Right atrium auricular region (tissue), 2 donors: ENCODE measurements at places on chromosomes 4 and X. TPM values are rescaled to one million over a fixed set of nuclear protein-coding genes. Genes with fewer than 3 reads are reported as not detected.

The MBNL3 gene
- 140 TPM for total RNA-seq

The USP11 gene
- total RNA-seq = 63.6 TPM

The CNOT6L gene
- 11.4 TPM for total RNA-seq

The SH3TC1 gene
- total RNA-seq = 8.9 TPM

The PKD2 gene
- 21.5 TPM for total RNA-seq

The CCKAR gene
- total RNA-seq = not detected

The MAGEA6 gene
- total RNA-seq = not detected

The ABCD1 gene
- 15.2 TPM for total RNA-seq

The CXorf49 gene
- total RNA-seq = not detected

The BST1 gene
- total RNA-seq = 10.2 TPM

The SPINK2 gene
- total RNA-seq = 0.93 TPM

The FHDC1 gene
- total RNA-seq = 0.90 TPM

GRCh38 chr4:62279689-62280088 is 1079.6 kb downstream of the ADGRL3 start:
- no peaks in the 10 kb centered on the region for H3K27me3 ChIP-seq
- no peak overlapping the region for H3K27ac ChIP-seq
- DNase-seq = no peak
- H3K36me3 ChIP-seq = no peaks in the 10 kb centered on the region

- H3K27ac ChIP-seq = no peak overlapping the region
- no peaks in the 10 kb centered on the region for H3K4me1 ChIP-seq
- no peaks in the 10 kb centered on the region for H3K27me3 ChIP-seq
- no peaks in the 10 kb centered on the region for H3K36me3 ChIP-seq
Observed at GRCh38 chr4:80172203-80172602, 25.1 kb upstream of the PRDM8 start.

GRCh38 chr4:104263100-104263499 is 231.6 kb downstream of the CXXC4 start:
- no peaks in the 10 kb centered on the region for H3K36me3 ChIP-seq
- no peak overlapping the region for H3K4me3 ChIP-seq
- H3K27ac ChIP-seq = no peak overlapping the region
- H3K27me3 ChIP-seq = no peaks in the 10 kb centered on the region
- H3K4me1 ChIP-seq = no peaks in the 10 kb centered on the region

DNA sequence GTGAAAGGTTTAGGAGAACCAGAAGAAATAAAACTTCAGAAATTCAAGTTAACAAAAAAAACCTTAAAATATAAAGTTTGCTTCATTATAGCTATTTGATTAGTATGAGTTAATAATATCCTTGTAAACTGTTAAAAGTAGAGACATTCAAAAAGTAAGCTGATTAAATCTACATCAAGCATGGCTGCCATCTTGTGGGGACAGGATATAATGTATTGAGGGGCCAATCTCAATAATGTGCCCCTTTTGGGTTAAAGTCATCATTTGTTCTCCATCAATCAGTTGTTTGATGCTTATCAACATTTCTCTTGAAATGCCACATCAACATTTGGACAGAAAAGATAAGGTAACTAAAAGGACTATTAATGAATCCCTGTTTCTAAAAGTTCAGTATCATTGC is 4.6 kb upstream of the GRID2 start:
- H3K27ac ChIP-seq = no peak overlapping the region
- peaks cover 3% of the 10 kb centered on the region for H3K27me3 ChIP-seq
- H3K4me3 ChIP-seq = no peak overlapping the region
- no peak for DNase-seq
- H3K4me1 ChIP-seq = no peaks in the 10 kb centered on the region

- no peaks in the 10 kb centered on the region for H3K27me3 ChIP-seq
- H3K4me3 ChIP-seq = no peak overlapping the region
- DNase-seq = peak; percentile 26
- no peak overlapping the region for H3K27ac ChIP-seq
Observed at GRCh38 chrX:68754406-68754805, 74.4 kb upstream of the EFNB1 start.

DNA sequence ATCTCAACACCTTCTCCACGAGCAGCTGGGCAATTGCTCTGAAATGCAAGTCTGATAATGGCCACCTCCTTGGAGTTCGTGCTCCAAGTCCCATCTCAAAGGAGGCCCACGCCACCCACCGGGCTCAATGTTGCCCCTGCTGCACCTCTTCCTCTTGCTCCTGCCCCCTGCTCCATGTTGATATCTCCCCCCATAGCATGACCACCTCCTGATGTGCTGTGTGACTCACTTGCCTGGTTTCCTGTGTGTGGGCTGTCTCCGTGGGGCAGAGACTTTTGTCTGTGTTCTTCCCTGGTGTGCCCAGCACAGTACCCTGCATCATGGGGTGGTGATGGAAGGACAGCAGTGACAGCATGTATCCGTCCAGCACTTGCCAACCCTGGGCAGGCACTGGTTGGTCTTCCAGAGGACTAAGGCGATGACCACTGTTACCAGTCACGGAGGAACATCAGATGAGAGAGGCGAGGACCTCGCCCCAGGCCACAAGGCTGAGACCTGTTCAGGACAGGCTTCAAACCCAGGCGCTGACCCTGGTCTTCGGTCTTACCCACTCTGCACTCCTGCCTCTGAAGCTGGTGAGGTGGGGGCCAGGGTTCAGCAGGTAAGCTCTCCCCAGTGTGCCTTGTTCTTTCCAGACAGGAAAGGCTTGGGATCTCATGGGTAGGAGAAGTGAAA is 104.6 kb upstream of the LRPAP1 start:
- DNase-seq = no peak
- no peaks in the 10 kb centered on the region for H3K27me3 ChIP-seq
- H3K4me1 ChIP-seq = no peaks in the 10 kb centered on the region
- no peak overlapping the region for H3K27ac ChIP-seq
- H3K4me3 ChIP-seq = no peak overlapping the region

DNA sequence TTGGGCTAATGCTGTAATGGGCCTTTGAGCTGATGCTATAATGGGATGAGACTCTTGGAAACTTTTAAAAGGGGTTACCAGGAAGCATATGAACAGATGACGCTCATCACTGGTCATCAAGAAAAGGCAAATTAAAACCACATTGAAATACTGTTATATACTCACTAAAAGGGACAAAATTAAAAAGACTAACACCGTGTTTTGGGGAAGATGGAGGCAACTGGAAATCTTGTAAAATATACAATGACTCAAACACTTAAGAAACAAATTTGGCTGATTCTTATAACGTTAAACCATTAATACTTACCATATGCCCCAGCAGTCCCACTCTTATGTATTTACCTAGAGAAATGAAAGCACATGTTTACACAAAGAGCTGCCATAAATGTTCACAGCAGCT is 207.2 kb upstream of the GPRIN3 start:
- H3K4me1 ChIP-seq = no peaks in the 10 kb centered on the region
- no peaks in the 10 kb centered on the region for H3K27me3 ChIP-seq
- no peak for DNase-seq
- H3K4me3 ChIP-seq = no peak overlapping the region
- H3K36me3 ChIP-seq = no peaks in the 10 kb centered on the region
- no peak overlapping the region for H3K27ac ChIP-seq

GRCh38 chr4:176453079-176453478 is 133.3 kb downstream of the SPCS3 start:
- H3K36me3 ChIP-seq = no peaks in the 10 kb centered on the region
- H3K27me3 ChIP-seq = no peaks in the 10 kb centered on the region
- H3K27ac ChIP-seq = no peak overlapping the region
- DNase-seq = no peak
- H3K4me1 ChIP-seq = no peaks in the 10 kb centered on the region

GRCh38 chr4:140100771-140101170 is 53.2 kb downstream of the MAML3 start:
- no peaks in the 10 kb centered on the region for H3K27me3 ChIP-seq
- no peak overlapping the region for H3K27ac ChIP-seq
- DNase-seq = no peak
- H3K4me1 ChIP-seq = no peaks in the 10 kb centered on the region
- no peaks in the 10 kb centered on the region for H3K36me3 ChIP-seq

GRCh38 chr4:164252286-164252685 is 501.6 kb upstream of the SMIM31 start:
- H3K27ac ChIP-seq = no peak overlapping the region
- DNase-seq = no peak
- no peaks in the 10 kb centered on the region for H3K36me3 ChIP-seq
- no peaks in the 10 kb centered on the region for H3K27me3 ChIP-seq
- H3K4me1 ChIP-seq = no peaks in the 10 kb centered on the region
- no peak overlapping the region for H3K4me3 ChIP-seq

DNA sequence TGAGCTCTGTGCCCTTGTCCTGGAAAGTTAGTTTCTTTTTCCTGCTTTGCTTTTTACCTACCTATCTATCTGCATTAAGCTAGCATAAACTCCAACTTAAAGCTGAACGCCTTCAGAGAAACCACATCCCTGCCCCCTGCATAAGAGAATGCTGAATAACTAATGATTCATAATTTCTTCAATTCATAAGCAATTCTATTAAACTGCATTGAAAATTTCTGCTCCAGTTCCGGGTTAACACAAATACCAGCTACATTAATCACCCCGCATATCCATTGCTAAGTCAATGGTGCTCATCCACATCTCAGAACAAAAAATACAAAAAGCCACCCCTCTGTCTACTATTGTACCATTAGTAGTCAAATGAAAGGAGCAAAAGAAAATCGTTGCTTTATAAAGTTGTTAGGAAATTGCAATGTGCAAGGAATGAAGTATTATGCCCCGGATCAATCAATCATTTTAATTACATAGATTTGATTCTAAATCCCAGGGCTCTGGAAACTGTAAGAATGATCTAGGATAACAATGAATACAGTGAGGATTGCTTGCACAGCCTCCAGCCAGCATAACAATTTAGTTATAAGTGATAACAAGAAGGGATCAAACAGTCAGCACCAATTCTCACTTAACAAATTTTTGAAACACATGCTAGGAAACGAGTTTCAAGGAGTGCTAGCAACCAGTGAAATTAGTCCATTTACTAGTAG is 106.8 kb downstream of the ELOVL6 start:
- no peak overlapping the region for H3K27ac ChIP-seq
- H3K4me1 ChIP-seq = peaks cover 9% of the 10 kb centered on the region
- H3K4me3 ChIP-seq = no peak overlapping the region
- H3K36me3 ChIP-seq = no peaks in the 10 kb centered on the region

DNA sequence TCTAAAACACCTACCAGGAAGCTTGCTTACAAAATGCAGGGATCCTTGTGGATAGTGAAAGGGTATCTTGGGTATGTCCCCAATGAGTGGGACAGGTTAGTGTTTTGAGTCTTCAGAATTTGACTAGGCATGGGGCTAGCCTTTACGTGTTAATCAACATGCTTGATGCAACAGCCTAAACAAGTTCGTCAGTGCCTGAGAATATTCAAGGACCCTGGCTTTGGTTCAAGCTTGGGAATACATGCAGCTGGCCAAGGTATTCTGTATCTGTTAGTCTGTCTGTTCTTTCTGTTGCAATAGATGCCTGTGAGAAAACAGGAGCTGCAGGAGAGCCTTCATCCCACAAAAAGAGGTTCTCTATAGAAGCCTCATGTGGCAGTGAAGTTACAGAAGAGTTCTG is 149.5 kb downstream of the CCNG2 start:
- H3K4me3 ChIP-seq = no peak overlapping the region
- no peaks in the 10 kb centered on the region for H3K4me1 ChIP-seq
- H3K27me3 ChIP-seq = no peaks in the 10 kb centered on the region
- H3K27ac ChIP-seq = no peak overlapping the region
- H3K36me3 ChIP-seq = no peaks in the 10 kb centered on the region

DNA sequence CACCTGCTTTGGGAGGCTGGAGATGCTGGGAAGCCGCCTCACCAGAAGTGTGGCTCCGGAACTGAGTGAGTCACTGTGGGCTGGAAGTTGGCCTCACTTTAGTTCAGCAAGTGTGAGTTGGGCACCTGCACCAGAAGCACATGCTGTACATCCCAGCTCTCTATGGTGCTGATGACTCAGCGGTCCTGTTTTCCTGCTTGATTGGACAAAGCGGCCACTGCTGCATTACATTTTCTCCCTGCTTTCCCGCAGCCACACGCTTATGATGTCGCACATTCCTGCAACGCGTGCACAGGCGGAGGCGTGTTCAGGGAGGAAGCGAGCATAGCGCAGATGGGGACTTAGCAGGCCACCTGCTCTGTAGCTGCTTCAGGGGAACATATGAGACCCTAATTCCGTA is 26.7 kb upstream of the CLDN34 start:
- no peak for DNase-seq
- H3K4me3 ChIP-seq = no peak overlapping the region
- no peaks in the 10 kb centered on the region for H3K4me1 ChIP-seq
- no peak overlapping the region for H3K27ac ChIP-seq
- no peaks in the 10 kb centered on the region for H3K36me3 ChIP-seq

GRCh38 chr4:153522802-153523094 is 56.6 kb downstream of the TMEM131L start:
- no peak overlapping the region for H3K4me3 ChIP-seq
- no peaks in the 10 kb centered on the region for H3K4me1 ChIP-seq
- no peak overlapping the region for H3K27ac ChIP-seq
- no peaks in the 10 kb centered on the region for H3K27me3 ChIP-seq

DNA sequence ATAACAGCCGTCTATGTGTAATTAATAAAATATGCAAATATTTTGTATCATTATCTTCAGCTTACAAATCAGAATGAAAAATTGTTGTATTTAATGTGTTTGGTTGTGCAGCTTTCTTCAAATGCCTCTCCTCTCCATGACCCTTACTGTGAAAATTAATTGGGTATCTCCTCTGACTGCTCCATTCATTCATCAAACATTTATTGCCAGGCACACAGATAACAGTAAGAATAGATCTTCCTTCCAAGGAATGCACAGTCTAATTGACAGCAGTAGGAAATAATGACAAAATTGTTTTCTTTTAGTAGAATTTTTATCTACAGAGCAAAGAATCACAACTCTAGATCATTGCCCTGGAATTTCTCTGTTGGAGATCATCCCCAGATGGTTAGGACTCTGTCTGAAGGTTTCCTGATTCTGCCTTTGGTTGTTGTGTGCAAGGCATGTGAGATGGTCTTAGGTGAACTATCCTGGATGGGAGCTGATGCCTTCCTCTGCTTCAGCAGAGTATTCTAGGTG is 395.0 kb upstream of the FAT1 start:
- H3K36me3 ChIP-seq = no peaks in the 10 kb centered on the region
- H3K4me3 ChIP-seq = no peak overlapping the region
- H3K27me3 ChIP-seq = no peaks in the 10 kb centered on the region
- no peak overlapping the region for H3K27ac ChIP-seq
- no peak for DNase-seq
- no peaks in the 10 kb centered on the region for H3K4me1 ChIP-seq

DNA sequence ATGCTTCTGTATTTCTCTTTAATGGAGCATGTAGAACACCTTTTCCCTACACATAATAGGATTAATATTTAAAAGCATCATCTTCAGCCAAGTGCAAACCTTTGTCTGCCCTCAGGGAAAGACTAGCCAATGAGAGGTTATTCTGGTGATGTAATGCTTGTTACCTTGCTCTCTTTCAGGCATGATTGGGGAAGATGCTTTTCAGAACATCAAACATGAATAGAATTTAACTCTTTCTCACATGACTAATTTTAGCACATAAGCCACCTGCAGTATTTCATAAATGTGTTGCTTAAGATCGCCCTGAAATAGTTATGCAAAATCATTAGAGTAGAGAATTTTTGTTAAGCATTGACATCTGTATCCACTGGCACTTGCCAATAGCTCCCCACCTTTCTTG is 10.7 kb upstream of the EPGN start:
- no peaks in the 10 kb centered on the region for H3K36me3 ChIP-seq
- no peak overlapping the region for H3K4me3 ChIP-seq
- H3K4me1 ChIP-seq = no peaks in the 10 kb centered on the region
- DNase-seq = no peak

GRCh38 chr4:83390944-83391343 is 56.3 kb upstream of the HPSE start:
- no peaks in the 10 kb centered on the region for H3K36me3 ChIP-seq
- no peak for DNase-seq
- no peak overlapping the region for H3K27ac ChIP-seq

GRCh38 chr4:8010618-8011017 is 71.0 kb upstream of the AFAP1 start:
- no peak overlapping the region for H3K4me3 ChIP-seq
- DNase-seq = no peak
- H3K27me3 ChIP-seq = no peaks in the 10 kb centered on the region
- H3K36me3 ChIP-seq = no peaks in the 10 kb centered on the region
- H3K4me1 ChIP-seq = no peaks in the 10 kb centered on the region
- no peak overlapping the region for H3K27ac ChIP-seq
